ENCODE measurements at places on chromosomes 6 and 20. TPM values are rescaled to one million over a fixed set of nuclear protein-coding genes. Genes with fewer than 3 reads are reported as not detected.

The SLC22A7 gene
- total RNA-seq = 0.31 TPM

The TNXB gene
- total RNA-seq = 2.5 TPM

The ADAM33 gene
- 3.6 TPM for total RNA-seq

The MYT1 gene
- total RNA-seq = 5.9 TPM

The IL17A gene
- total RNA-seq = not detected

The KIF16B gene
- 54.4 TPM for total RNA-seq

The RBM24 gene
- 31.2 TPM for total RNA-seq

The HCRTR2 gene
- total RNA-seq = 14.3 TPM

The ANKRD66 gene
- total RNA-seq = 0.16 TPM
